ENCODE measurements at places on chromosomes 4 and X.

GRCh38 chr4:13765539-13765938, 138.0 kb upstream of the BOD1L1 start:
- no peak for DNase-seq

- DNase-seq = no peak
These were observed 45.6 kb downstream of the MAOB start for GRCh38 chrX:43836435-43837184.

DNA sequence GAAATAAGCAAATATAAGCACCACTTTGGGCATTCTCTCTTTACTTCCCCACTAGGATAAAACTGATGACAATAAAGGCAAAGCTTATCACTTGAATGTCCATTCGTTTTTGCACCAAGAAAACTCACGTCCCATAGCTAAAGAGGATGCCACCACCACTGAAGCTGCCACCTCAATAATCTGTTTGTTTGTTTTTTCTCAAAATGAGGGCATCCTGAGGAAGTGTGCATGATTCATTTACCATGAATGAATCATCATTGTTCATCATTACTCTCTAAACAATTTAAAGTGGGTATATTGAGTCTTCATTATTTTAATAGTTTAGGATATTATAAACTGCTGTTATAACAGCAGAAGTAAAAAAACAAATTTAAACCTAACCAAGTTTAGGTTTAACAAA, 168.2 kb downstream of the DCTD start:
- DNase-seq = no peak

DNA sequence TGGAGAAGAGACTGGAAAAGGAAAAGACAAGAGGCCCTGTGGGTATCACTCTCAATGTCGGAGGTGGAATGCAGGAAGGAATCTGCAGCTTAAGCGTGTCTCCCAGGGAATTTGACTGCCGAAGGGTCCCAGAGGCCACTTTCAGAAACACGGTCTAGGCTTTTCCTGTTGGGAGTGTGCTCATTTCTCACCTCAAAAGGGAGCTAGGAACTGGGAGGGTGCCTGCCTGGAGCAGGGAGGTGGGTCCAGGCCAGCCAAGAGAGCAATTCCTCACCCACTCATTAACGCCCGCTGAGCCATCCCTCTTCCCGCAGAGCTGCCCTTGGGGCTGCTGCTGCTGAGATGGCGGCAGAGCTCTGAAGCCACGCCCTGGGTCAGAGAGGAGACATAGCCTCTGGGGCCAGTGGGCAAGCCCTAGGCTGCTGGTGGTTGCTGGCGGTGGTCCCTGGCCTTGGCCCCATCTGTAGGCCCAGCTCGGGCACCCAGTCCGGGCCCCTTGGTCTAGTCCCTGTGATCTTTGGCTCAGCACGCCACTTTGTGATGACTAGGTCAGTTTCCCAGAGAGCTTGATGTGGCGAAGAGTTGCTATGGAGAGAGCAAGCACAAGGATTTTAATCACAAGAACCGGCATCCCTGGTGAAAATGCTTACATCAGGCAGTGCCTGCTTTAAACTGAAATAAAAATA, 4.1 kb downstream of the ZNF185 start:
- DNase-seq = no peak

- no peak for DNase-seq
These were observed 45.5 kb downstream of the TMEM144 start for GRCh38 chr4:158255727-158256324.

GRCh38 chr4:47483745-47484144, 1.3 kb upstream of the ATP10D start:
- no peak for DNase-seq

GRCh38 chr4:123418351-123418931, 21.8 kb downstream of the SPRY1 start:
- no peak for DNase-seq

GRCh38 chrX:69085151-69085550, 80.1 kb downstream of the PJA1 start:
- DNase-seq = no peak

- no peak for DNase-seq
These were observed 417.3 kb downstream of the SPRY1 start for GRCh38 chr4:123813901-123814300.

GRCh38 chrX:91434351-91435168, at the start of gene PABPC5:
Gene PABPC5 (plus strand): TSS chrX:91434839. CDS start chrX:91435578, 739 bp downstream.
- no peak for DNase-seq

DNA sequence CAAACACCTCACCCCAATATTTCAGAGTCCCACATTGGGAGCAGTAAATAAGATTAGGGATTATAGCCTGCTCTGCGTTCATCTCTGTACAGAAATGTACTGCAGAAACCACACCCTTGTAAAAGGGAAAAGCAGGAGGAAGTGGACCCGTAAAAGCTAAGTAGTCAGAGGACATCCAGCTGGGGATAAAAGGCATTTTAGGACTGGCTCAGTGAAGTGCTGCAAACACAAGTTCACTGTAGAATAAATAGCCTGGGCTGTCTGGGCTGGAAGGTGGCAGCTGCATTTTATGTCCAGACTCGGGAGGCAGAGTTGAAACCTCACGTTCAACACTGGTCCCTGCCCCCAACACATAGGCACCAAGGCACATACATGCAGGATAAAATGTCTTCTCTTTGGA, 178.7 kb upstream of the FAT1 start:
- no peak for DNase-seq

DNA sequence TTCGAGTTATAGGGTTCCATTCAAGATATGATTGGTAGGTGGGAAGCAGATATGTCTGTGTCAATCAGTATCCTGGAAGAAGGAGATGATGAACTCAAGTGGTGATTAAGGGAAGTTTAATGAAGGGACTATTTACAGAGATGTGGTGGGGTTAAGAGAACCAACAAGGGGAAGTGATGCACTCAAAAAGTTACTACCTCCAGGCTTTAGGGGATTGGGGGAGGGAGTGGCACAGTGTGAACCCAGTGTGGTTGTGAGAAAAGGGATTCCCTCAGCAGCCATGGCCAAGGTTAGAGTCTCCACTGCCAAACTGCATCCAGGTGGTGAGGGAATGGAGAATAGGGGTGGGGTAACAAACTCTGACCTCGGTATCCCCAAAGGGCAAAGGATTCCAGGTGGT, 27.9 kb downstream of the PKD2 start:
- DNase-seq = no peak

GRCh38 chrX:18272222-18272621, 51.5 kb upstream of the BEND2 start:
- no peak for DNase-seq

GRCh38 chrX:28126886-28127285, 145.6 kb upstream of the DCAF8L1 start:
- DNase-seq = no peak

DNA sequence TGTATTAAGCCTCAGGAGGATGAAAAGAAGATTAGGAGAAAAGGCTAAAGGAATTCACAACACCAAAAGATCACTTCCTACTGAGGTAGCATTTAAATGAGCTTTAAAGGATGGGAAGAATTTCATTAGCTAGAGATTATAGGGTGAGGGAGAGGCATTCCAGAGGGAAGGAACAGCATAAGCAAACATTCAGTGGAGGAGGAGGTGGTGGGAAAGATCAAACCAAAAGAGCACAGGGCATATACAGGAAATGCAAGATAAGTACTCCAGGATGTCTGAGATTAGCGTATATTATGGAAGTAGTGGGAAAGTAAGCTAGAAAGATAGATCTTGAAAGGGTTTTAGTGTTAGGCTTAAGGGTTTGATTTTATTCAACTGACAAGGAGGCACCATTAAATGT, 84.8 kb downstream of the COL4A6 start:
- DNase-seq = no peak

GRCh38 chr4:8472689-8473197, 32.2 kb downstream of the TRMT44 start:
- DNase-seq = no peak

- DNase-seq = no peak
These were observed 46.6 kb upstream of the FAM47C start for GRCh38 chrX:36961590-36961989.

- no peak for DNase-seq
These were observed 207.6 kb upstream of the NR3C2 start for GRCh38 chr4:148649652-148650331.

DNA sequence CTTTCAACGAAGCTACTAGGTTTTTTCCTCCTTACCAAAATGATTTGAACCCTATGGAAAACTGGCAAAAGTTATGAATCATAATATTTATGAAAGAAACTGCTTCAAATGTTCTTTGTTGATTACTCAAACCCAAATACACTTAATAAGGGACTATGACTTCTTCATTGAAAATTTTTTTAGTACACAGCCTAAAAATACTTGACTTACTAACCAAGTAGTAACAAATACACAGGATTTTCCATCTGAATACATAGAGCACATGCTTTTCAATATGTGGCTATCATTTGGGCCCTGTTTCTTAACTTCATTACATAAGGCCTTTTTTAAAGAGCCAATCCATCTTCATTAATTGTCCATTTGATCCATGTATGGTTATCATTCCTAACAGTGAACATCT, 171.5 kb downstream of the FBXW7 start:
- DNase-seq = no peak

DNA sequence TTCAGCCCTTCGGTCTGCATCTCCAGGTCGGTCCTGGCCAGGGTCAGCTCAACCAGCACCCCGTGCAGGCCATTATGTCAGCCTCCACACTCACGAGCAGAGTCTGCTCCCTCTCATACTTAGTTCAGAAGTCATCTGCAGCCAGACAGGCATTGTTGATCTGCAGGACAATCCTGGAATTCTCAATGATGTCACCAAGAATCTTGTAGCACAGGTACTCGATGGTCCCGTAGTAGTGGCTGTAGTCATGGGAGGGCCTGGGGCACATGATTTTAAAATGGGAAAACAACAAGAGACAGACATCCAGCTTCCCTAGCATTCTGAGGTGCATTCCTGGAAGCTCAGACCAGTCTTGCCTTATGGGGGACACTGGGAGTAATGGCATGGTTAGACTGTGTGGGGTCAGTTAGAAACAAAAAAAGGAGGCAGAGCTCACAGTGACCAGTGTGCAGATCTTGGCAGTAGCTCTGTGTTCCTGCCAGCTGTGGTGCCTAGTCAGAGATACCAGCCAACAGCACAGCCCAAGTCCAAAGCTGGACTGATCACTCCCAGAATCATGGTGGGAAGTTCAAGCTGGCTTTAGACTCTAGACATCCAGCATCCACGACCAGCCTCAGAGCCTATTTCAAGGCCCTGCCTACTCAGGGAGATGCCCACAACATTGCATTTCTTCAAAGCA, 31.9 kb downstream of the LRIT3 start:
- no peak for DNase-seq

DNA sequence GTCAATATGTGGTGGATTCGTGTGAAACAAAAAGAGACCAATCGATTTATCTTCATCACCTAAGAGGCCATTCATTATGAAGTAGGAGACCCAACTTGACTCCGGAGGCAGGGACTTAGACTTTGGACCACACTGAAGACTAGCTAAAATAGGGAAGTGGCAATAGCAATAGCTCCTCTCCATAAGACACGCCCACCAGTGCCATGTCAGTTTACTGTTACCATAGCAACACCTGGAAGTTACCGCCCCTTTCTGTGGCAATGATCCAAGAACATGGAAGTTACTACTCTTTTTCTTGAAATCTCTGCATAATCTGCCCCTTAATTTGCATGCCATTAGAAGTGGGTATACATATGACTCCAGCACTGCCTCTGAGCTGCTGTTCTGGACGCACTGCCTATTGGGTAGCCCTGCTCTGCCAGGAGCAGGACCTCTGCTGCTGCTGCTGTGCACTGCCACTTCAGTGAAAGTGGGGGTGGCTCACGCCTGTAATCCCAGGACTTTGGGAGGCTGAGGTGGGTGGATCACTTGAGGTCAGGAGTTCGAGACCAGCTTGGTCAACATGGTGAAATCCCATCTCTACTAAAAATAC, 163.2 kb downstream of the PRKX start:
- DNase-seq = no peak

- no peak for DNase-seq
These were observed 155.1 kb downstream of the ANXA5 start for GRCh38 chr4:121541696-121542095.

- no peak for DNase-seq
These were observed 15.0 kb upstream of the TMEM164 start for GRCh38 chrX:109987884-109988283.

DNA sequence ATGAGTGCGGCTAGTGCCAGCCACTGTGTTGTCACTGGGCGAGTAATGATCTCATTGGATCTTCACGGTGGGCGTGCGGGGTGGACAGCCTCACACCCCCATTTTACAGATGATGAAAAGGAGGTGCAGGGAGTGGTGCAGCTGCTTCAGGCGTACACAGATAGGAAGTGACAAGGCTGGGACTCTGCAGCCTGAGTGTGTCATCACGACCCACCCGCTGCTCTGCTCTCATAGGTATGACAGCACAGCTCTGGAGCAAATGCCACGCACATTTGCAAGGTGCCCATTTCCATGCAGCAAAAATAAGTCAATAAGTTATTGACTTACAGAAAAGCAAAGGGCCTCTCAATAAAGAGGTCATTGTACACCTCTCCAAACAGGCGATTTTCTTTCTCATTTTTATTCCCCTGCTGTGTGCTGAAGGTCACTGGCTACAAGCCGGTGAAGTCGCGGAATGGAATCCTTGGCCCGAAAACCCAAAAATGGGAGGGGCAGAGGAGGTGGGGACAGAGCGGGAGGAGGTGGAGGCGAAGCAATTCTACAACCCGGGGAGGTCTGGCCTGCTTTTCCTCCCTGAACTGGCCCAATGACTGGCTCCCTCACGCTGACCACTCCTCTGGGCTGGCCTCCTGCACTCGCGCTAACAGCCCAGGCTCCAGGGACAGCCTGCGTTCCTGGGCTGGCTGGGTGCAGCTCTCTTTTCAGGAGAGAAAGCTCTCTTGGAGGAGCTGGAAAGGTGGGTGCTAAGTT, at the start of gene SOD3:
TSS of gene SOD3 (plus strand) at position 658 of the 750 bp plus-strand sequence. CDS start 3,949 bp downstream, outside the sequence.
- no peak for DNase-seq

- no peak for DNase-seq
These were observed 22.9 kb upstream of the ANK2 start for GRCh38 chr4:113026556-113026955.

DNA sequence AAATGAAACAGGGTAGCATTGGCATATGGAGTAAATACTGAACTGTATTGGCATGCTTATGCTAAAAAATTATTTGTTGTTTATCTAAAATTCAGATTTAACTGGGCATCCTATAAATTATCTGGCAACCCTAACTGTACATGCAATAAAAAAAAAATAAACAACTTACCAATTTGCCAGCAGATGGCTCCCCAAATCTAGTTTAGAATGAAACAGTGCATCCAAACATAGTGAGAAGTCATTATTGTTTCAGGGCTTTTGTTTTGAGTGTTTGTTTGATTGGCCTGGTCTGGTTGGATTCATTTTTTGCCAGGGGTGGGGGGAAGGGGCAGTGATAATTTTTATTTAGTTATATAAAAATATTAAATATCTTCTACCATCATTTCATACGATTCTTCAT, 12.8 kb upstream of the NSUN7 start:
- no peak for DNase-seq

GRCh38 chrX:78643096-78643495, 16.0 kb downstream of the RTL3 start:
- no peak for DNase-seq

DNA sequence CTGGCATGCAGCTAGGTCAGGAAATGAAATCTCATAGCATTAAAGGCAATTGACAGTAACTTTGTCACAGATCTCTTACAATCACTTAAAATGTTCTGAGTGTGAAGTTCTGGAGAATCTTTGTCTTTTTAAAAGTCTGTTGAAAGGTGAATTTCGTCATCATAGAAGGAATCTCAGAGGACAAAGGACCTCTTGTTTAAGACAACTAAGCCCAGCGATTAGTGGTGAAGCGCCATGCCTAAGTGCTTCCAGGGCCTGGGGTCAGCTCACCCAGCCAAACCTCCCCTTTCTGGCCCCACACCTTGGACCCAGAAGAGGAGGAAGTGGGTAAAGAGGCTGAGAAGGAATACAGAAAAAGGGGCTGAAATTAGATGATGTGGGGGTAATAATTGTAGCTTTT, 8.5 kb downstream of the FRMD7 start:
- DNase-seq = no peak

All from stimulated activated CD4-positive, alpha-beta T cell treated with anti-CD3 and anti-CD28 coated beads, TNF-alpha, amount 100 ng/mL, for 1 hour (primary cell).